ENCODE measurements at places on chromosomes 16 and 17.

DNA sequence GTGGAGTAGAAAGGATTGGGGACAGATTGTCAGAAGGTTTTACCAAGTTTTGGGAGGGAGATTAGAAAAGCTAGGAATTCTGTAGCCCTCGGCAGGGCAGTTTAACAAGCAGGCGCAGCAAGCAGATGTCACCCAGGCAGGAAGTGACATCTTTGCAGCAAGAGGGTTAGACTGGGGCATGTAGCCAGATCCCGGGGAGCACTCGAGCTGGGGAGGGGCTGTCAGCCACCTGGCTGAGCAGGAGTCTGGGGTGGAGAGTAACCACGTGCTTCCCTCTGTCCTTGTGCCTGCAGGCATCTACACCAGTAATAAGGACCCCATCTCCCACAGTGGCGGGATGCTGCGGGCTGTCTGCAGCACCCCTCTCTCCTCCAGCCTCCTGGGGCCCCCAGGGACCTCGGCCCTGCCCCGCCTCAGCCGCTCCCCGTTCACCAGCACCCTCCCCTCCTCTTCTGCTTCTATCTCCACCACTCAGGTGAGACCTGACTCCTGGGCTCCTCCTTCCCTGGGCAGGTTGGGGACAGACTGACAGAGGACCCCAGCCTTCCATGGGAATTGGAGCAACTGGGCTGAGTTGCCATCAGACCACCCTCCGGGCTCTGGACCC is 12.2 kb downstream of the MLLT6 start:
- DNase-seq = no peak

- DNase-seq = no peak
These were observed 12.1 kb upstream of the ACSF3 start for GRCh38 chr16:89081556-89081955.

DNA sequence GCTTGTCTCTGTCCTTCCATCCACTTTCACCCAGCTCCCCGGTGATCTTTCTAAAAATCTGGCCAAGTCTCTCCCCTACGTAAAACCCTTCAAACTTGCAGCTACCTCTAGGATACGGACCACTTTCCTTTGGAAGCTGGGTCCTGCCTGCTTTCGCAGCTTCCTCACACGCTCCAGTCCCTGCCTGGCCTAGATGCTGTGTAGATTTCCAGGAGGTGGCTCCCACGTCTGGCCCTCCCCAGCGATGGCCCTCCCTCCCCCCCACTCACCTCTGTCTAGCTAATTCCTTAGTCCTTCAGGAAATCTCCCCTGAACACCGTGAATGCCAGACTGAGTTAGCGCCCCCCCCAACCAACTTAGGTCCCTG is 579 bp upstream of the LRRC59 start:
- no peak for DNase-seq

DNA sequence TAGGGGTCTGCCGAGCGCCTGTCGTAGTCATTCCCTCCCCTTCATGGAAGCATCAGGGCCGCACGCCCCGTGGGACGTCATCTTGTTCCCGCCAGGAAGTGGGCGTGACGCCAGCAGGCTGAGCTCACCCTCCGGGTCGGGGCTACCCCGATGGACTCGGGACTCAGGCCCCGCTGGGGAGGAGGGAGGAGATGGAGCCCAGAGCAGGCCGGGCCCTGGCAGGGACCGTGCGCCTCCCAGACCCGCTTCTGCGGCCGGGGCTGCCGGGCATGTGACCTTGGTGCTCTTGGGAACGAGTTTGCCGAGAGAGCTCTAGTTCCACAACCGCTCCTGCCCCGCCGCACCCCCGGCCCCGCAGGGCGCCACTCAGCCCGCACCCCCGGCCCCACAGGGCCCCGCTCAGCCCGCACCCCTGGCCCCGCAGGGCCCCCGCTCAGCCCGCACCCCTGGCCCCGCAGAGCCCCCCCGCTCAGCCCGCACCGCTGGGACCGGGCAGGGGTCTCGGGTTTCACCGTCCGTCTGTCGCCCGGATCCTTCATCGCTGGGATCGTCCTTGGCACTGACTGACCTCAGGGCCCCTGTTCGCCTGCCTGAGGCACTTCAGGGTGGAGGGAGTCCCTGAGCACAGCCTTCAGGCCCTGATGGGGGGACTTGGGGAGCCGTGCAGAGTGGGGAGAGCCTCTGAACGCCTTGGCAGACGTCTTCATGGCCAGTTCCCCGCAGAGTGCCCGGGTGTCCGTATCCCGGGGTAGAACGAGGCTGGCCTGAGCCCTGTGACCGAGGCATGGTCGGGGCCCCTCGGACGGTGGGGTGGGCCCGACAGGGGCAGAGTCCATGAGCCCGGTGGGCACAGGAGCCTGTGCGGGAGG is 5.8 kb downstream of the CACNA1H start:
- no peak for DNase-seq

DNA sequence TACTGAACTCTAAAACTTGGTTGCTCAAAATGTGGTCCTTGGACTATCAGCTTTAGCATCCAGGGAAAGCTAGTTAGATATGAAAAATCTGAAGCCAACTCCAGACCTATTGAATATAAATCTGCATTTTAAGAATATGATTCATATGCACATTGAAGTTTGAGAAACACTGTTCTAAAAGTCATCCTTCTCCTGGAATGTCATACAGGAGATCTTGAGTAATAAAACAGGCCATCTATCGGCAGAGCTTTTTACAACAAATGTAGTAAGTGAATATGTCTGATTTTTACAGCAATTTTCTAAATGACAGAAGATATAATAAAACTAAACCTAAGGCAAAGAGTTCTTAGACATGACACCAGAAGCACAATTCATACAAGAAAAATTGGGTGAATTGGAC is 140.4 kb downstream of the PMP22 start:
- DNase-seq = no peak

DNA sequence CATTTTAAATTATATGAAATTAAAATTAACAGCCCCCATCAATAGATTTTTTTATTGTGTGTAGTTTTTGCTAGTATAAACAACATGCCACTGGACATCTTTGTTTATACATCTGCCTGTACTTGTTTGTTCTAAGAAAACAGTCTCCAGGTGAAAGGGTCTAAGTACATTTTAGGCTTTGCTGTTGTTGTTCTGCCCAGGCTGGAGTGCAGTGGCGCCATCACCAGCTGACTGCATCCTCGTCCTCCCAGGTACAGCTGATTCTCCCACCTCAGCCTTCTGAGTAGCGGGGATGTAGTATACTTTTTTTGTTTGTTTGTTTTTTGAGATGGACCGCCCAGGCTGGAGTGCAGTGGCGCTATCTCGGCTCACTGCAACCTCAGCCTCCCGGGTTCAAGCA is 25.5 kb downstream of the C17orf58 start:
- DNase-seq = no peak

DNA sequence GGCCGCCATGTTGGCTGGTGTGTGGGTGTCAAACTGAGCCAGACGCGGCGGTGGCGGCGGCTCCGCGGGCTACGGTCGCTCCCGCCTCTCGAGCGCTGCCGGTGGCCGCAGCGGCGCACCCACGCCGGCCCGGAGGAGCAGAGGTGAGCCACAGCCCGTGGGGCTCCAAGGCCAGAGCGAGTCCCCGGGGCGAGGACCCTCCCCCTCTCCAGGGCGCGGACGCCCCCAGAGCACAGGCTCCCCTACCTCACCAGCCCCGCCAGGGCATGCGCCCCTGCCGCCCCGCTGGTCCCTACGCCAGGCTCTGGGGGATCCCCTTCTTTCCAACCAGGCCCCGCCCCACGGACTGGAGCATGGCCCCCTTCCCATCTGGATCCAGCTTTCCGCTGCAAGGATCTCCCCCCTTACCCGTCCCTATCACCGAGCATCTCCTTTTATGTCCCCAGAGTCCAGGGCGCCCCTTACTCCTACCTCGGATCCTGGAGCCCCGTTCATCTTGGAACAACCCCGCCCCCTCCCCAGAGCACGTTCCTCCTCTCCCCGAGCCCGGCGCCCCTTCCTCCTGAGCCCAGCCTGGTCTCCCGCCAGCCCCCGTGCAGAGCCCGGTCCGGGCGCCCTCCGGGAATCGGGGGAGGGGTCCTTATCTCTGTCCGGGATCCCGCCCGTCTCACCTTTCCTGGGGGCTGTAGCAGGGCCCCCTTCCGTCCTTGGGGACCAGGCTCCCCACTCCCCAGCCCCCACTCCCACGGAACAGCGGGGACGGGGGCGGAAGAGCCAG is 412 bp downstream of the EPN2 start:
- DNase-seq = no peak

DNA sequence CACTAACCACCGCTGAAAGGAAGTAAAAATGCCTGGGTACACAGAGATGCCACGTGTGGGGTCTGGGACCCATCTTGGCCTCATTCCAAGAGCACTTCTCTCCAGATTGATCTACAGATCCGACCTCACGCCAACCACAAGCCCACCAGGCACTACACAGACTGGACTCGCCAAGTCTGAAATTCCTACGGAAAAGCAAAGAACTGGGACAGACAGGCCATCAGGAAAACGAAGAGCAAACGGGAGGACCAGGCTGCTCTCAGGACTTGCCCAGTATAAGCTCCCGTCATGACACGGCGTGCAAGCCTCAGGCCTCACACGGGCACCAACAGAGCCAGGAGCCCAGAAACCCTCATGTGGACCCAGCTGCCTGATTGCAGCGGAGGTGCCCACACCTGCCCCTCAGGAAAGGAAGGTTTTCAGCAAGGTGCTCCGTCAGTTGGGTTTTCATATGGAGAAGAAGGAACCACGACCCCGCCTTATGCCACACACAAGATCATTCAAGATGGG is 20.1 kb upstream of the C16orf95 start:
- DNase-seq = no peak

DNA sequence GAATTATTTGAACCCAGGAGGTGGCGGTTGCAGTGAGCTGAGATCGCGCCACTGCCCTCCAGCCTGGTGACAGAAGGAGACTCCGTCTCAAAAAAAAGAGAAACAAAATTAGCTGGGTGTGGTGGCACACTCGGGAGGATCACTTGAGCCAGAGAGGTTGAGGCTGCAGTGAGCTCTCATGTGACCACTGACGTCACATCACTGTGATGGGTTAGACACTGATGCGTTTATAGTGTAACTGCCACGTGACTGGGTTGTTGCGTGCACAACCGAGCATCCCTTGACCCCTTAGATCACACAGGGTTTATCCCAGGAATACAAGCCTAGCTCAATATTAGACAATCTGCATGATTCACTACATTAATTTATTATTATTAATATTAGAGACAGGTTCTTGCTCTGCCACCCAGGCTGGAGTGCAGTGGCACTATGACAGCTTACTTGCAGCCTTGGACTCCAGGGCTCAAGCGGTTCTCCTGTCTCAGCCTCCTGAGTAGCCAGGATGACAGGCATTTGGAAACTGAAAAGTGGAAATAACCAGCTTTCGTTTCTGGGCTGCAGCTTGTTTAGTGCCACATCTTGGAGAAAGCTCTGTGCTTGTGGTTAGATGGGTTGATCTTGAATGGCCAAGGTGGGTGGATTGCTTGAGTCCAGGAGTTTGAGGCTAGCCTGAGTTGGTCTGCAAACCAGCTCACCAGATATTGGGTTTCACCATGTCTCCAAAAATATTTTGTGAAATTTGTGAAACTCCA is 26.4 kb upstream of the ABR start:
- no peak for DNase-seq

DNA sequence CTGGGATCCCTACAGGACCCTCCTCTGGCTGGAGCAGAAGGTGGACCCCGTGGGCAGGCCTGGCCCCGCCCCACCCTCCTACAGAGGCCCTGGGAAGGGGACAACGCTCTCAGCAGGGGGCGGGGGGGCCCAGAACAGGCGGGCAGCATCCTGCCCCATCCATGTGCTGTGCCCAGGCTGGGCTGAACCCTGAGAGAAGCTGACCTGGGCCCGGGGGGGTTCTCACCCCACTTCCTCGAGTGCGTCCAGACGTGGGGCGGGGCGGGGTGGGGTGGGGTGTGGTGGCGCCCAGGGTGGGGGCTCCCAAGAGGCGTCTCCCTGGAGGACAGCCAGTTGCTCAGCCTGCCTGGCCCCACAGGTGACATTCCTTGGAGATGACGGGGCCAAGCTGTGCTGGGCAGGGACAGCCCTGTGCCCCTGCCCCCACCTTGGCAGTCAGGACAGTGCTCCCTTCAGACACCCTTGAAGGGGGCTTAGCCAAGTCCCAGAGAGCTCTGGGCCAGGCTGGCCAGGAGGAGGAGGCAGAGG is 390 bp upstream of the UNC13D start:
- DNase-seq = no peak

GRCh38 chr16:84087001-84087400 is 29.7 kb downstream of the MBTPS1 start:
- DNase-seq = no peak

- DNase-seq = no peak
These were observed 148.4 kb downstream of the SLC39A11 start for GRCh38 chr17:72943826-72944689.

DNA sequence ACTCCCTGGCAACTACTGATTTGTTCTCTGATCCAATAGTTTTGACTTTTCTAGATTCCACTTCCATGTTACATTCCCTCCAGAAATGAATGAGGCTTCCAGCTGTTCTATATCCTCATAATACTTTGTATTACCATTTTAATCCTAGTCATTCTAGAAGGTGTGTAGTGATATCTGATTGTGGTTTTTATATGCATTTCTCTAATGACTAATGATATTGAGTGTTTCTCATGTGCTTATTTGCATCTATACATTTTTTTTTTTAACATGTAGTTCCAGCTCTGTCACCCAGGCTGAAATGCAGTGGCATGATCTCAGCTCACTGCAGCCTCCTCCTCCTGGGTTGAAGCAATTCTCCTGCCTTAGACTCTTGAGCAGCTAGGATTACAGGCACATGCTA is 7.3 kb downstream of the ADGRG5 start:
- no peak for DNase-seq

DNA sequence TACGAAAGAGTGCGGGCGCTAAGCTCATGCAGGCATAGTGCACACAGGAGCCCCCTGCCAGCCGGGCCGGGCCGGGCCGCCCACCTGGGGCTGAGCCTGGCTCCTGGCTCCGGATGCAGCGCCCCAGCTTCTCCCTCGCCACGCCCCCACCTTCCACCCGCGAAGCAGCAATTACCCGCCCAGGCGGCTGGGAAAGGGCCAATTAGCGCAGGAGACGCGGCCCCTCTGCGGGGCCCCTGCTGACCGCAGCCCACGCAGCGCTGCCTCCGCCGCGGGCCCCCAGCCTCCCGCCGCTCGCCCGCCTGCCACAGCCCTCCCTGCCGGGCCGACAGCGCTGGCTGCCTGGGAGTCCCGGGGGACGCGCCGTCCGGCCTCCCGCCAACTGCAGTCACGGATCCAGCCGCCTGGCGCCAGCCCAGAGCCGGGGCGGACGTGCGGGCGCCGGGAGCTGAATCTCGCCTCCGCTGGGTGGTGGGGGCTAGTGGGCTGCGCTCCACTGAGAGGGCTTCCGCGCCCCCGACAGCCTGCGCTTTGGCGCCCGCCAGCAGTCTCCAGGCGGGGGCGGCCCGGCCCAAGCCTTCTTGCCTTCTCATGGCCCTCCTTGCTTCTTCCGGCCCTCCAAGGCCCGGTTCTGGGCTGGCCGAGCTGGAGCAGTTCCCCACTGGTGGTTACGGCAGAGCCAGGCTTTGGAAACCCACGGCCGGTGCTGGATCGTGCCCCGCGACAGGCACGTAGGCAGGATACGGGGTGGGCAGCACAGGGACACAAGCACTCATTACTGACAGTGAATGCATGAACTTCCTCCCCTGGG is 14.9 kb upstream of the CBFB start:
- DNase-seq = no peak

Measured in AML-193 (cell line).